ENCODE measurements at places on chromosomes 13 and 19.

DNA sequence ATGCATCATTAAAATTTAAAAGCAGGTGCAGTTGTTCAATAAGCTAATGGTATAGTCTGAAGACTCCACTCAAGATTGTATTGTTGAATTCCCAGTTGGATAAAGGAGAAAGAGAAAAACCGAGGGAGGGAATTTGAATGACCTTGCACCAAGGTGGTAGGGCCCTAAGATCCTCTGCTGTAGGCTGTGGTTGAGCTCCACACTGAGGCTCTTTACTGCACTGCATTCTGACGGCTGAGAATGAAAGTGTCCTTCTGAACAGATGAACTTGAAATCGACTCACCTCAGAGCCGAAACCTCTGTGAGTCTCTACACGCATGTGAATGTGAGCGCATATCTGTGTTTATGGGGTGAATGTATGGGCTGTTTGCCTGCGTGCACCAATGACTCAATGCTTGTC lies 388.9 kb upstream of the DACH1 start:
- DNase-seq: no peak

DNA sequence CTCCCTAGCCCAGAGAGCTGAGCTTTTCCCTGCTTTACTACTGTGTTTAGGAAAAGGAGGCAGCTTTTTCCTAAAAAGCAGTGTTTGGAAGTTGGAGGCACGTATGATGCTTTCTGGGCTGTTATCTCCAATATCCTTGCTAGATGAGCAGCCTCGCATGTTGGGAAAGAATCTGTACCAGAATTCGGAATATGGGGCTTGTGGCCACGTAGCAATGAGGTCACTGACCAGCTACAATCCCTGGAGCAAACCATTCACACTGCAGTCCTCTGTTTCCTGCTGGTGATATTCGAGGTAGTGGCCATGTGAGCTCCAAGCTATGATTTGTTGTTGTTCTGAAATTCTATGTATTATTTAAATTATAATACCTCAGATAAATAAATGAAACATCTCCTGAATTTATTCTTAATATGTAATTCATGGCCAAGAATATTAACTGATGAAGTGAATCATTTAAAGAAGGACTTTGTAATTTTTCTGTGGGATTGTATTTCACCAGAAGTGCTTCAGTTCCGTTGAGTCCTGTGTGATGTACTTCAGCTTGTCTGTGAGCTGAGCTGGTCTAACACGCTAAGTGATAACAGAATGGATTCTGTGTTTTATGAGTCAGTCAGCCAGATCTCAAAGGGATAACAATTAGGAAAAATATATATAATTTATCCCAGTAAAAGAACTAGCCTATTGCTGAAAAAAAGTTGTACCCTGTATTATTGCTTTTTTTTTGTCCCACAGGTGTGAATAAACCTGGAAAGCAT lies 319.5 kb downstream of the SHISA2 start:
- no peak for DNase-seq

DNA sequence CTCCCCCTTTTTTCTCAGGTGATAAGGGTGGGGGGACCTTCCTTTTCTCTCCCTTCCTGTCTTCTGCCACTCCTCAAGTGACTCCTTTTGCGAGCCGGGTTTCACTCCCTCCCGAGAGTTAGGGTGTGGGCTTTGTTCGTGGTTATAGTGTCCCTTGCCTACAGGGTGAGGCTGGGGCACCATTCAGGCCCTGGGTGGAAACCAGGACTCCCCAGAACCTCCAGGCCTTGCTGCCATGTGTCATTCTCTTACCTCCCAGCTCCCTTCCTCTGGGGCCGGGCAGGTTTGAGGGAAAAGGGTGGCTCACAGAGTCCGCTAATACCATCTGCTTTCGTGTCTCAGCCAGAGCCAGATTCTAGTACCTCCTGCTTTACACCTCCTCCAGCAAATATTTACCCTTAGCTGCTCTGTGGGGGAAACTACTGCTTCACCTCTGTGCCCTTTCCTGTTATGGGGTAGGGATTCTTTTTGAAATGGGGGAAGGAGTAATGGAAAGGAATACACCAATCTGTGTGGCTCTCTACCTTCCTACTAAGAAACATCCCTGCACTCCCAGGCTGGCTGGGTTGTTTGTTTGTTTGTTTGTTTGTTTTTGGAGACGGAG lies 2.8 kb downstream of the ACTN4 start:
- no peak for DNase-seq

- peak; percentile 21 for DNase-seq
Observed at GRCh38 chr19:52896431-52897137, 851 bp downstream of the ZNF320 start.

DNA sequence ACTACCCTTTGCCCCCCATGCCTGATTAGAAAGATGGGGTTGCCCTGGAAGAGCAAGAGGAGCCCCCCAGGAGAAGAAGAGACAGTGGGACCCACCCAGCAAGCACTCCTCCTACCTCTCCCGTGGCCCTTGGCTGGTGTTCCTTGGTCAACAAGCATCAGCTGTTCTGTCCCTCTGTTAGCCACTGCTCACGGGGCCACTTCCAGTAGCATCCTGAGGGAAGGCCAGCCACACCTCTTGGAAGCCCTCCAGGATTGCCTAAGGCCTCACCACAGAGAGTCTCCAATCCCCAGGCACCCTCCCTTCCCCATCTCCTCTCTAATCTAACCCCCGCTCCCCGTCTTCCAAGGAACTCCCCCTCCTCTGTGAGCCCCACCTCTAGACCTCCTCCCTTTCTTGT lies 15.1 kb upstream of the DPP9 start:
- DNase-seq: no peak

DNA sequence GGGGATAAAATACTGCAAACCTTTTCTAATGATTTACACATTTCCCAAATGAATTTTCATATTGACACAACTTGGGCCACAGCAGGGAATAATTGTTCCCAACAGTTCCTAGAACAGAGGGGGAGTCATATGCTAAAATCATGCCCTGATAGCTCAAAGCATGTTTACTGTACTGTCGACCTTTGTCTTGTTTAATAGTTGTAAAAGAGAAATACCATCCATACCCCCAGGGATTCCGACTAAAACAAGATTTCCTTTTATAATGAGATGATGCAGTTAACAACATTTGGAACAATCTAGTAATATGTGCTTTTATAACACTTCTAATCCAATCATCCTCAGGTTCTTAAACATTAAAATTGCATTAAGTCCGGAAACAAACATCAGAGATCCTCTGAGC lies 759.7 kb downstream of the OLFM4 start:
- no peak for DNase-seq

DNA sequence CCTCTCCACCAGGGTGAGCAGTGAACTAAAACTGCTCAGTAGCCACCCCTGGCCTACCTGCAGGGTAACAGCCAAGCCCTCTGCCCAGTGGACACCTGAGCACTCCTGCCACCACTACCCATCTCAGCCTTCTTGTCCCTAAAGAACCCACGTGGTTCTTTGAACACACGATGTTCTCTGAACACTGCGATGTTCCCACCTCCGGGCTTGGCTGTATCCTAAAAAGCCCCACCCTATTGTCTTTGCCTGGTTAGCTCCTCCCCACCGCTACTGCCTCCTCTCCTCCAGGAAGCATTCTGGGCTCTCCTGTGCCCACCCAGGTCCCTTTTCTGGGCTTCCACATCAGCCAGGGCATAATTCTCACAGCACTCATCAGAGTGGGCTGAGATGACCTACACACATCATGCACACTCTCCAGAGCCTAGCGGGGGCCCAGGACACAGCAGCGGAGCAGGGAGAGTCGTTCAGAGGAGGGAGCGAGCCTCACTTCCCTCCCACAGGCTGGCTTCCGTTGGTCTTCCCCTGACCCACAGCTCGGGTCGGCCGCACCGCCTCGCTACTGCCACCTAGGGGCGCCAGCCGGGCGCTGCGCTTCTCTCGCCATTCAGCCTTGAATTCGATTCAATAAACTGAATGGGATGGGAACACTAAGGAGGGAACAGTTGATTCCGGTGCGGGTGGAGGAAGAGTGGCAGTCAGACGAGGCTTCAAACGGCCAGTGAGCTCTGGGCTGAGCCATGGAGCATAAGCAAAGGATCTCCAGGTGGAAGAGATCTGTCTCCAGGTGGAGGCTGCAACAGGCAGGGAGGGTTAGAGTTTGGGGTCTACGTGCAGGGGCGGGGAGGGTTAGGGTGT lies 3.2 kb downstream of the ELAVL1 start:
- peak; percentile 94 for DNase-seq

DNA sequence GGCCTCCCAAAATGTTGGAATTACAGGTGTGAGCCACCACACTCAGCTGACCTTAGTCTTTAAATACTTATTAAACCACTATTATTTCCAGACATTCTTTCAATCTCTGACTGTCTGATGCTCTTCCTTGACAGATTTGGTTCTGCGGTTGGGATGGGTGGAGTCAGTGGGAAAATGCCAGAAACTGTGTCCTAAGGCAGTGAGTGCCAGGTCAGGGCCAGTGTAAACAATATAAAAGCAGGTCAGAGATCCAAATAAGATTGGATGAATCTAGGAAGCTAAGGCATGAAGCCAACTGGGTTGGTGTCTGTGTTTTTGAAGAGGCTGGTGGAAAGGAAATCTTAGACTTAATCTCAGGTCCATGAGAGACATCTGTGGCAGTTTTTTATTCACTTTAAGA lies 74.7 kb downstream of the KLF5 start:
- DNase-seq: no peak

- no peak for DNase-seq
Observed at GRCh38 chr13:82938644-82939043, 943.6 kb downstream of the SLITRK1 start.

GRCh38 chr13:95833126-95833525 lies 156.2 kb downstream of the DNAJC3 start:
- no peak for DNase-seq

DNA sequence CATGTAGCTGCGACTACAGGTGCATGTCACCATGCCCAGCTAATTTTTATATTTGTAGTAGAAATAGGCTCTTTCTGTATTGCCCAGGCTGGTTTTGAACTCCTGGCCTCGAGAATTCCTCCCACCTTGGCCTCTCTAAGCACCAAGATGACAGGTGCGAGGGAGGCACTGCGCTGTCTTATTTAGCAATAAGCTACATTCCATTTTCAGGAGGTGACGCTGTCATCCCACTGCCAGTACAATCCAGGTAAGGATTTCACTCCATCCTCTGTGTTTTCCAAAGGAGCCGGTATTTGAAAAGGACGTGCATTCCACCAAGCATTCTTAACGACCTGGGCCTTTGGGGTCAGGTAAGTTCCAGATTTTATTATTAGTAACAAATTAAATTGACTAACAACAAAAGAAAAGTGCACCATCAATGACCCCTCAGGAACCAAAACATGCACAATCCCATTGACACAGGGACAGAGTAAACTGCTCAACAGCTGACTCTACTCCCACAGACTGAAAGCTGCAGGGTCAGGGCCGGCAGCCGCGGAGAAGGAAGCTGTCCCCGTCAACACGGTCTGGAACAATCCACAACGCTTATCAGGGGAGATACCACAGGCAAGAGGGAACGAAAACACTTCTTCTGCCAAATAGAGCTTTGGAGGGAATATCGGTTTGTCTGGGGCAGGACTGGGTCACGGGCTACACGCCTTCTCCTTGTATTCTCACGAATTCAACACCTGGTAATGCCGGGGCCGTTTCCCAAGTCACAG lies 82.8 kb downstream of the INSR start:
- DNase-seq: no peak

DNA sequence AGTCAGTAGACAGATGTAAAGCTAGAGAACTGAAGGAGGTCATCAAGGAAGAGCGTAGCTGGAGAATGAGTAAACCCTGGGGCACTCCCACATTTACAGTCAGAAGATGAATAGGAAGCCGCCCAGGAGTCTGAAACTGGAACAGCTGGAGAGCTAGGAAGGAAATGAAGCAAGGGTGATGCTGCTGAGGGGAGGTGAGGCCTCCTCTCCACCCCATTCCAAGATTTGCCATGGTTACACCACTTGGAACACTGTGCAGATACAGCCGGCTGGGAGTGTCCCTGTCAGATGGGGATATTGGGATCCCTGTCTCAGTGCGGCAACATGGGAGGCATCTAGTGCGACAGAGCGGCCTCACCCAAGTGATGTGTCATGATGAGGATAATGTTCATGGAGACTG lies 51.8 kb upstream of the GPI start:
- DNase-seq: peak; percentile 3

- peak; percentile 48 for DNase-seq
Observed at GRCh38 chr13:40109351-40109844, 453.9 kb downstream of the COG6 start.
